ENCODE measurements at places on chromosomes 1 and 21.

- no peak for DNase-seq
Measured at GRCh38 chr21:41802684-41803083, 35.8 kb upstream of the RIPK4 start.

DNA sequence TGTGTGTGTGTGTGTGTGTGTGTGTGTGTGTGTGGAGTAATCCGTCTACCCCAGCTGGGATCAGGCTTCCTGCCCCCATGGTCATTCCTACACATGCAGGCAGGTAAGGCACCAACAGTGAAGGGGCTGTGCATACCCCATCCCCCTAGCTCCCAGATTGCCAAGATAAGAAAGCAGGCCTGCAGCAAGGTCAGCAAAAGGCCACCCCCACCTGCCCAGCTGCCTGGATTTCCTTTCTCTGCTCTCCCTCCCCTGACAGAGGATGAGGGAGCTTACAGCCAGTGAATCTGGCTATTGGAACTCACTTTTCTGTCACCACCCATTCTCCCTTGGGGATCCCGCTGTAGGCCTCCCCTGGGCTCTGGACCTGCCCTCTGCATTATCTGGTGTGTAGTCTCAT lies 7.9 kb downstream of the ALX3 start:
- DNase-seq, result no peak

DNA sequence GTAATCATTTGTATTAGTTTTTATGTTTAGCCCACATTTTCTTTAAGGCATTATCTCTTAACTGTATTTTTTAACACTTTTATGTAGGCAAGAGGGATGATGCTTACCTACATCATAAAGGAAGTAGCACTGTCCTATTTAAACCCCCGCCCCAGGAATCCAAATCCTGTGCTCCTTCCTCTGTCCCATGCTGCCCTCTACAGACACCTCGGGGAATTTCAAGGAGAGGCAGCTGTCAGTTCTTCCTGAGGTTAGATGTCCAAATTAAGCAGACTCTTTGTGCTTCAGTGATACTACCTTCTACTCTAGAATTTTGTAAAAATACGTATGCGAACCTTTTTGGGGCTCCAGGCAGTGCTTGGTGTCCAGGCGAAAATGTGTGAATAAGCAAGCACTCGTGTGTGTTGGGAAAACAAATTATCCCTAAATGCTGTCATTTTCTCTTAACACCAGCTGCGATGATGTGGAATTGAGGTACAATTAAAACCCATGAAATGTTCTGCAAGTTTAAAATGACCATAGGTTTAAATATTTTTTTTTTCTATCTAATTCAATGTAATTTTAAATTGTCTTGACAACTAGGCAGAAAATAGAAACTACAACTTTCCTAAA lies 19.2 kb downstream of the CRCT1 start:
- DNase-seq, result no peak

DNA sequence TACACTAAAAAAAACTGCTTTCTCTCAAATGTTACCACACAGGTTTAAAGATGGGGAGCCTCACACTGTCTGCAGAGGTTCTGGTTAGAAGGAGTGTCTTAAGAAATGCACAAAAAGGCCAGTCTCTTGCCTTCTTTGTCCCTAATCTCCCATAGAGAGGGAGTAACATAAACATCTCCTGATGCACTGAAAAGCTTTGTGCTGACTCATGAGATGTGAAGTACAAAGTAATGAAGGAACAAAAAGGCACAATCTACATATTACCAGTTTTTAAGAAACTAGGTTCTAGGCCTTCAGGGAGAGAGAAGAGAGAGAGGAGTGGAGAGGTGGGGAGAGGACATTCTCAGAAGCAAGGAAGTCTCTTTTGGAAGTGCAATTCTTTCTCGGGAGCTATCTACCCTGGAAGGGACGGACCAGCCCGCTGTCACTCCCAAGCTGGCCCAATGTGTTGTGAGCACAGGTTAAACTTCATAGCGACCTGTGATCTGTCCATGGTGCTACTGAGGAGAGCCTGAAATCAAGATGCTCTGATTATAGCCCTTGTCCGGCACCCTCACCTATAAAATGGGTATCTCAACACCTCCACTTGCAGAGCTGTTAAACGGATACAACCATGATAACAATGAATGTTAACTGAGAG lies 458.1 kb downstream of the DISC1 start:
- DNase-seq, result no peak

DNA sequence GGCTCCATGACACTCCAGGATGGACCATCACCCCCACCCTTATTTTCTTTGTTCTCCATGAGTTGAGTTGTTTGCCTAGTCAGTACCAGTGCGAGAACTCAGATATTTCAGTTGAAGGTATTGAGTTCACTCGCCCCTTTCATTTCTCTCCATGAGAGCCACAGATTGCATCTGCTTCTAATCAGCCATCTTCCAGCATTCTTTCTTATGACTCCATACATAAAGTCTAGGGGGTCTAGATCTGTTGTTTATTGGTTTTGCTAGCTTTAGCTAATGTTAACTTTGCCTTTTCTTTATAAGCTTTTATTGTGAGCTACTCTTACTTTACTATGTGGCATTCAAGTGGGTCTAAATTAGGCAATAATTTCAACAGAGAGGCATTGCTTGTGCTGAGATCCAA lies 71.6 kb upstream of the PDC start:
- DNase-seq, result no peak

GRCh38 chr1:17419626-17420328 lies 19.7 kb downstream of the RCC2 start:
- DNase-seq, result peak; percentile 78

DNA sequence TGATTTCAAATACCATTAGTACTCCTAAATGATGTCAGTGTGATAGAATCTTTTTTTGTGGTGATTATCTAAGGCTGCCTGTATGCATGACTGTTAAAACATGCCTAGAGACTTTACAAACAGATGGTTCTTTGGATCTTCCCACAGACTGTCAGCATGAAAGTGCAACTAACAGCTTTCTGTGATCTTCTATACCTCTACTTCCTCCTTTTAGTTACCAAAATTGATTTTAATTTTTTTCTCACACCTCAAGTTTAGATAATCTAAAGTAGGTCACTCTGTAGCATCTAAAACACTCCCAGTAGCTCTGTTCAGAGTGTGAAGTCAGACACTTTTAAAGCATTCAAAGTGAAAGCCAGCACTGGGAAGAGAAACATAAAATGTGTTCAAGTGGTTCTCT lies 534.5 kb downstream of the PTPRC start:
- peak; percentile 4 for DNase-seq

All from GM19239 (cell line).